ENCODE measurements at places on chromosomes 5 and 9.

GRCh38 chr5:115583474-115583873 lies 18.8 kb downstream of the TICAM2 start:
- DNase-seq = no peak

- DNase-seq = no peak
These were observed 31.1 kb downstream of the GZMK start for GRCh38 chr5:55055183-55055582.

- no peak for DNase-seq
These were observed 42.9 kb upstream of the MEF2C start for GRCh38 chr5:88925692-88926490.

DNA sequence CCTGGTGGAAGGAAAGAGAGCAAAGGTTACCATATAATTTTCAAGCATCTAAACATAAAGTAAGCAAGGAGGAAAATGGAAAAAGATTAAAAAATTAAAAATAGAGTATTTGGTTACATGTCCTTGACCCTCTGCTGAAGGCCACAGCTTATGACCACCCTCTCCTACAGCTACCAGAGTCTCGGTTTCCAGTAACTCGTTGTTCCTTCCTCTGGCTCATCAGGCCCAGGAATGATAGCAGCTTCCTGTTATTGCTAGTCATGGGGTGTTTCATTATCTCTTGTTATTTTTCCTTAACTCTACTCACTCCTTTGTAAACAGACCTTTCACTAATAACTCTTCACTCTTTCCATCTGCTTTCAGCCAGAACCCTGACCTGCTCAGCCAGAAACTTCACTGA lies 102.2 kb downstream of the YTHDC2 start:
- DNase-seq = no peak

DNA sequence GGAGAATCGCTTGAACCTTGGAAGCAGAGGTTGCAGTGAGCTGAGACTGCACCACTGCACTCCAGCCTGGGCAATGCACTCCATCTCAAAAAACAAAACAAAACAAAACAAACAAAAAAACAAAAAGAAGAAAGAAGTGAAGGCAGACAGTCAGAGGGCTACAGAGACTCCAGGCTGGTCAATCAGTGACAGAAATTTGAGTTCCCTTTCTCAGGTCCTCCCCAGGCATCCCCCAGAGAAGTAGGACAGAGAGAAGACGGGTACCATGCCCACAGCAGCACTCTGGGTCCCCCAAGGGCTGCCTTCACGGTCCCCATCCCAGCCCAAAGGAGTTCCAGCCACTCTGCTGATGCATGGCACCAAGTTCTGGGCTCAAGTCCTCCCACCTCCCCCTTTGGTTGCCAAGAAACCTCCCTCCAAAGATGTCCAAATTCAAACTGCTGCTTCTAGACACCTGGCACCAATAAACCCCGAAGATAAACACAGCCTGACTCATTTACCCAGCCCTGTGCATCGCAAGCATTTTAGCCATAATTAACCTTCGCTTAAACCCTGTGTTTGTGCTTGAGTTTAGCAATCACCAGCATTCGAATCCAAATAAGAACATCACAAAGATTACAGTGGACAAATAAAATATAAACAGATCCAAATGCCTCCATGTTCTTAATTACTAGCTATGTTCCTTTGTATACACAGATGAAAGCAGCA lies 24.0 kb downstream of the SEMA4D start:
- DNase-seq = no peak

- no peak for DNase-seq
These were observed 115.0 kb downstream of the CETN3 start for GRCh38 chr5:90294604-90295003.

GRCh38 chr5:17359451-17360011 lies 138.5 kb upstream of the TAF11L2 start:
- DNase-seq = no peak

DNA sequence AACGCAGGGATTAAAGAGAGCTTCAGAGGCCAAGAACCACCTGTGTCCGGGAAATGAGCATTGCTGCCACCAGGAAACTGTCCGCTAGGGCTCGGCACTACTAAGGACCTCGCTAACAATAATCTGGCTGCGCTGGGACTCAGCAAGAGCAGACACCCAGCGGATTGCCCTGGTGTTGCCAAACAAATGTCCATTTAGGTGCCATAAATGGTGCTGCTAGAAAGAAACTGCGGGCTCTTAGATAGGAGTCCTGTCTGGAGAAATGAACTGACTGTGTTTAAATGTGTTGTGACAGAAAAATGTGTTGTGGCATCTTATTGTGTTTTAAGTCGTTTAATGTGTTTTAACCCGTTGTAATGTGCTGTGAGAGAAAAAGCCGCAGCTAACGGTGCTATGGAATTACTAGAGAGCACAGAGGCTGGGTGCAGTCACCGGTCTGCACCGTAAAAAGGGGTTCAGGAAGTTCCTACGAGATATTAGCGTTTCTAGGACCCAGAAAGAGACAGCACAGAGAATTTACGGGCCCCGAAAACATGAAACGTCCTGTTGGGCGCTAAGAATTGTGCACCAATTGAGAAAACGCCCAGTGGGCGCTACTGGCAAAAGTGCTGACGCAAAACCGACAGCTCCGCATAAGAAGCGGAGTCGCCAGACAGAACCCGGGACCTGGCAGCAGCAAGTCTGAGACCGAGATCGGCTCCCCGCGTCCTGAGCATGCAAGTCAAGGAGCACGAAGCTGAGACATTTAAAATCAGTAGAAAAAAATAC lies 90.6 kb downstream of the ANXA2R start:
- DNase-seq = no peak

GRCh38 chr5:96733771-96734500 lies 71.8 kb downstream of the CAST start:
- DNase-seq = no peak

DNA sequence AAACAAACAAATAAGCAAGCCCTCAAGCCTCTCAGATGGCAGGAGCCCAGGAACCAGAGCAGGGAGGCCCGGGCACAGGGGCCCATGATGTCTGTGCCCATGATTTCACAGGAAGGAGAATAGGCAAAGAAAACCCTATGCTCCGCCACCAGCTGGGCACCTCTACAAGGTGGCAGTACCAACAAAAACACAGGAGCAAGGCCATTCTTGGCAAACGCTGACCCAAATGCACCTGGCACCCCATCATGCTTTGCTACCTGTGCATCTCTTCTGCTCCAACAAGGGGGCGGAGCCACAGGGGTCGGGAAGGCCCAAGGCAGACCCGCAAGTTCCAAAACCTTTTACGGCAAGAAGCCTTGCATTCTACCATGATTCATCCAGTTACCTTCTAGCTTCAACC lies 3.1 kb downstream of the BRD3 start:
- no peak for DNase-seq

DNA sequence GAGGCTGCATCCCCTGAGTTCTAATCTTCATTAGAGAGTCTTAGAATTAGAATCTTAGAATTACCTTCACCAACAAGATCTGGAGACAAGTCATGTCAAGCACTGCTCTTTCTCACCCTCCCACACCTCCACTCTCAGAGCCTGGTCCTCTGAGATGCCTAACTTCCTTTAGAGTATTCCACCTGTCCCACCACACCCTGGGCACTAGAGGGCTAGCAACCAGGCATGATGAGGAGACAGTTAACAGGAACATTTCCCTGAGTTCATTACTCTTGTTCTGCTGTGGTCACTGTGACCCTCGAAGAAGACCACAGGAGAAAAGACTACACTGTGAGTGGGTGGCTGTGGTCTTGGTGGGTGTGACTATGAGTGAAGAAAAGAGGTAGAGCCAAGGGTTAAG lies 25.2 kb upstream of the MAP1B start:
- DNase-seq = no peak

DNA sequence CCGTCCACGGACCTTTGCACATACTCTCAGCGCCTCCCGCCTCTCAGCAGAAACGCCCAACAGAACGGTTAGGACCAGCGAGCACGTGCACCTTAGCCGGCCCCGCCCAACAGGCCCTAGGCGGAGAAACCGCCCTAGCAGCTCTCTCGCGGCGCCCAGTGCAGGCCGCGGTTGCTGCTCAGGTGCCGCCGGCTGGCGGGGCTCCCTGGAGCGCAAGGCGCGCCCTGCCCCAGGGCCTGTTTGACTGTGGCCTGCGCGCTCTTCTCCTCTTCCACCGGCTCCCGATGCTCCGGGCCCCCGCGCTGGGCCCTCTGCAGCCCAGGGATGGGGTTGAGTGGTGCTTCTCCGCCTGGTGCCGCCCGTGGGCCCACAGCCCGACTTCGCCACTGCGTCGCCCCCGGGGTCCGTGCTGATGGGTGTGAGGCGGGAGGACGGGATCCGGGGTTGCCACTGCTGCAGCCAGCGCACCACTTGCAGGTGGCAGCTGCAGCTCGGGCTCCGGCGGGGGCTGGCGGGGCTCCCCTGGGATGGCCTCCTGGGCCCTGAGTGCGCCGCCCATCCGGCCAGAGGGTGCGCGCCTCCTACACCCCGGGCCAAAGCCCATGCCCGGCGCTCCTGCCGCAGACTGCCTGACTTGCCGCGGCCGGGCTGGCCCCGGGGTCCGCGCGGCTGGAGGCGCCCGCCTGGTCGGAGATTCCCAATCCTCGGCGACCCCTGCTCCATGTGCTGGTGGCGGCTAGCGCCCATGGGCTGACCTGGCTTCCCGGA lies 1889.4 kb upstream of the CDH9 start:
- no peak for DNase-seq

DNA sequence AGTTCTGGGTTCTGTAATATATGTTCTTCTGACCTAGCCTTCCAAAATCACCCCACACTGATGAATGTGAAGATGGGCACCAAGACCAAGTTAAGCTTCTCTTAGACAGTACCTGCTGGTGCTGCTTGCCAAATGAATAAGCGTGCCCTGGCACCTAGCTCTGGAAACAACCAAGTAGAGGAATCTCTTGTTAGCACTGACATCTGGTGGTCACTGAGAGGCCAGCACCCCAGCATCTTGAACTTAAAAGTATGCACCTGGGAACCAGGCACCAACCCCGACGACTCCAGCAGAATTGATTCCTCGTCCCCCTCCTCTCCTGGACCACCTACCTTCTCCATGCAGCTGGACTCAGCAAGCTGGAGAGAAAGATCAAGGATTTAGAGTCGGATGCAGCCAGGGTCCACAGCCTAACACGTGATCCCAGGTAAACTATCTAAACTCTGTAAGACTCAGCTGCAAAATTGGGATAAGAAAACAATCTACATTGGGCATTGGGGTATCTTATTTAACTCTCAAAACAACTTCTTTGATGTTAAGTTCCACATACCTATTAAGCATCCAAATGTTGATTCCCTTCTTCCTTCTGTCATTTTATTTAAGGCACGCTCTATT lies 89.8 kb downstream of the SLC1A3 start:
- DNase-seq = peak; percentile 65

DNA sequence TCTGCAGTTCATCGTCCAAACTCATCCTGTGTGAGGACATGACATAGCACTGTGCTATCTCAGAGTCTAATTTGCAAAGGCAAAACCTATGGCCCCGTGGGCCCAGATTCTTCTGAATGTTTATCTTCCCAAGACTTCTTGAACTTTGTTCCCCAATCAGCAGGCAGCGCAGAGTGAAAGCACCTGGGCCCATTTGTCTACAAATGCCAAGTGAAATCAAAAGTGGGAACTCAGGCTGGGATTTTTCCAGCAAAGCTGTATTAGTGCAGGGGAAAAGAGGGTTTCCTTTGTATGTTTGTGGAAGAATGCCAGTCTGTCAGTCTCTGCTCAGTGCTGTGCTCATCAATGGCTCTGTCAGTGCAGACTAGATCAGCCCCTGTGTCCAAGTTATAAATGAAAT lies 55.8 kb downstream of the FOXD1 start:
- no peak for DNase-seq

DNA sequence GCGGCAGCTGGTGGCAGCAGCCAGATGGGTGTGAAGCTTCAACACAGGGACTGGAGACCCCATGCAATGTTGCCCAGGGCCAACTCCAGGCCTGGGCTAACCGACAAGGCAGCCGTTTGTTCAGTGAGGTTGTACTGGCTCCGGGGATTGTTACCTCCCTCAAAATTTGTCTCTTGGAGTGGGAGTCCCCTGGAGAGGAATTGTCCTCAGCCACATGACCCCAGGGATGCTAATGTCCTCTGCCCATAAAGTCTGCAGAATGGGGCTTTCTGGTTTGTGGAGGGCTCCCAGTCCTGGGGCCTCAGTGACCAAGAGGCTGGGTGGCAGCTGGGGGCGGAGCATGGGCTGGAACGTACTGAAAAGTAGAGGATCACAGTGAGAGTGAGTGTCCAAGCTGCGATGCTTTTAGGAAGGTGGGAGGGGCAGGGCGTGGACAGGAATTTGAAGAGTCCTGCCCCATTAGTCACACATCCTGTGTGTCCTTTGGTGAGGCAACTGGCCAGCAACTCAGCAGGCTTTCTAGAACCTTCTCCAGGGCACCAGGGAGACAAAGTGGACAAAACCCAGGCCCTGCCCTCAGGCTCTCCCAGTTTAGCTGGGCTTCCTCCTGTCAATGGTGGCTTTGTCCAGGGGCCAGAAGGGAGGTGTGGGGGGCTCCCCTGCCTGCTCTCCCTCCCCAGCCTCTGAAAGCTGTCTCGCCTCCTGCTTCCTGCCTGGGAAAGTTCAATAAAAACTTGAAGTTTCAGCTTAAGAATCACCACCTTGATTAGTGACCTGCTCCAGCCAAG lies 114.0 kb downstream of the NSG2 start:
- DNase-seq = no peak

GRCh38 chr9:504921-505740 lies 290.5 kb downstream of the DOCK8 start:
- peak; percentile 16 for DNase-seq

- DNase-seq = no peak
These were observed 9.1 kb upstream of the EGFLAM start for GRCh38 chr5:38249301-38249700.

DNA sequence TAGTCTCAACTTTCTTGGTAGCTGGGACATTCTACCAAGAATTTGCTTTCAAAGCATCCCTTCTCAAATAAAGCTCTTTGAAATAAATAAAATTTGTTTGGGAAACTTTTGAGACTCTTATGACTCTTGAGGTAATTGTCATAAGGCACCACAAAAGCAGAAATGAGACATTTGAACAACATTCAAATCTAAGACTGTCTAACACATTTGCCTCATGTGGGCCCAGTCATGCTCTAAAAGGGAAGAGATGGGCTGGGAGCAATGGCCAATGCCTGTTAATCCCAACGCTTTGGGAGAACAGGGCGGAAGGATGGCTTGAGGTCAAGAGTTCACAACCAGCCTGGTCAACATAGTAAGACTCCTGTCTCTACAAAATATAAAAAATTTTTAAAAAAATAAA lies 26.4 kb downstream of the SLC31A2 start:
- no peak for DNase-seq

DNA sequence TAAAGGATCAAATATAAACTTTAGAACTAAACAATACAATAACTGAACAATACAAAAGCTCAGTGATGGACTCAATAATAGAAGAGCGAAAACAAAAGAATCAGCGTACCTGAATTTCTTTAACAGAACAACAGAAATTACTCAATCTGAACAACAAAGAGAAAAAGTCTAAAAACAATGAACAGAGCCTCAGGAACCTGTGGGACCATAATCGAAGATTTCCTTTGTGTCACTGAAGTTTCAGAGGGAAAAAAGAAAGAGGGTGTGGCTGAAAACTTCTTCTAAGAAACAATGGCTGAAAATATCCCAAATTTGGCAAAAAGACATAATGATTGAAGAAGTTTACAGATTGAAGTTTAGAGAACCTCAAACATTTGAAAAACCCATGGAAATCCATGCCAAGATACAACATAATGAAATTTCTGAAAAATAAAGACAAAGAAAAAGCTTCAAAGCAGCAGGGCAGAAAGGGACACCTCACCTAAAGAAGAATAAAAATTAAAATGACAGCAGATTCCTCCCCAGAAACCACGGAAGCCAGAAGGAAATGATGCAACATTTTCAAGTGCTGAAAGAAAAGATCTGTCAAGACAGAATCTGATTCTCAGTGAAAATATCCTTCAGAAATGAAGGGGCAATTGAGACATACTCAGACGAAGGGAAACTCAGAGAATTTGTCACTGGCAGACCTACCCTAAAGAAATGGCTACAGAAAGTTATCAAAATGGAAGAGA lies 288.8 kb downstream of the ARL15 start:
- no peak for DNase-seq

All from HEK293T (cell line).